Esophagus squamous epithelium (tissue), 5 donors: ENCODE measurements at places on chromosomes 2 and 18. TPM values are rescaled to one million over a fixed set of nuclear protein-coding genes. Genes with fewer than 3 reads are reported as not detected.

Gene NETO1
- 0.76 TPM for total RNA-seq

Gene POTEI
- not detected for total RNA-seq

GRCh38 chr18:78407466-78407844 is 572.2 kb upstream of the SALL3 start:
- H3K4me1 ChIP-seq = no peaks in the 10 kb centered on the region
- H3K4me3 ChIP-seq = no peak overlapping the region
- no peaks in the 10 kb centered on the region for H3K36me3 ChIP-seq
- DNase-seq = no peak
- no peak overlapping the region for H3K27ac ChIP-seq
- no peaks in the 10 kb centered on the region for H3K27me3 ChIP-seq

Gene IL18RAP
- total RNA-seq = 4.3 TPM

GRCh38 chr2:234905547-234906265 is 46.1 kb upstream of the SH3BP4 start:
- no peak overlapping the region for H3K4me3 ChIP-seq
- no peaks in the 10 kb centered on the region for H3K27me3 ChIP-seq
- DNase-seq = no peak
